Activated CD8-positive, alpha-beta T cell treated with anti-CD3 and anti-CD28 coated beads for 36 hours (primary cell): ENCODE measurements at places on chromosomes 1 and 21.

DNA sequence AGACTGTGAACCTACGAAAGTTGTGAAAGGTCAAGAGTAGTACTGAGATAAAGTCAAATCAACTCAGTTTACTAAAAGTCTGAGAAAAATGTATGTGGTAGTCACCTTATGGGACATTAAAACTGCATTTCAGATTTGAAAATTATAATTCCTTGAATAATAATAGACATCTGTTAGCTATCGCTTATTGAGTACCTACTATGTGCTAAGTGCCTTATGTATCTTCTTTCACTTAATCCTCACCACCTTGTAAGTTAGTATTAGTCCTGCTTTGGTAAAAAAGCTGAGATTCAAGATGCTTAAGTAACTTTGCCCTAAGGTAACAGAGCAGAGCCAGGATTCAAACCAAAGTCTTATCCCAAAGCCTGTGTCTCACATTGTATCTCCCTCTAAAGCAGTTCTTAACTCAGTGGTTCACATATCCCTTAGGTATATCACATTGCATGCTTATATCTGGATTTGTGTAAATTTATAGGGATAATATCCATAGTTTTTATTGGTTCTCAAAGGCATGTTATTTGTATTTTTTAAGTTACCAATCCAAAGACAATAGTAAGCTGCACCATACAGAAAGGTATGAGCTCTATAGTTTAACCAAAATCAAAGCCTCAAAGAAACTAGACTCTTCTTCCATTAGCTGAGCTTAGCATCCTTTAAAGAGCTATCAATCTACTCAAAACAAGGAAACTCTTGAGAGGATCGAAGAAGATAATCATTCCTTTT is 865 bp downstream of the PIGC start:
- no peak for DNase-seq

DNA sequence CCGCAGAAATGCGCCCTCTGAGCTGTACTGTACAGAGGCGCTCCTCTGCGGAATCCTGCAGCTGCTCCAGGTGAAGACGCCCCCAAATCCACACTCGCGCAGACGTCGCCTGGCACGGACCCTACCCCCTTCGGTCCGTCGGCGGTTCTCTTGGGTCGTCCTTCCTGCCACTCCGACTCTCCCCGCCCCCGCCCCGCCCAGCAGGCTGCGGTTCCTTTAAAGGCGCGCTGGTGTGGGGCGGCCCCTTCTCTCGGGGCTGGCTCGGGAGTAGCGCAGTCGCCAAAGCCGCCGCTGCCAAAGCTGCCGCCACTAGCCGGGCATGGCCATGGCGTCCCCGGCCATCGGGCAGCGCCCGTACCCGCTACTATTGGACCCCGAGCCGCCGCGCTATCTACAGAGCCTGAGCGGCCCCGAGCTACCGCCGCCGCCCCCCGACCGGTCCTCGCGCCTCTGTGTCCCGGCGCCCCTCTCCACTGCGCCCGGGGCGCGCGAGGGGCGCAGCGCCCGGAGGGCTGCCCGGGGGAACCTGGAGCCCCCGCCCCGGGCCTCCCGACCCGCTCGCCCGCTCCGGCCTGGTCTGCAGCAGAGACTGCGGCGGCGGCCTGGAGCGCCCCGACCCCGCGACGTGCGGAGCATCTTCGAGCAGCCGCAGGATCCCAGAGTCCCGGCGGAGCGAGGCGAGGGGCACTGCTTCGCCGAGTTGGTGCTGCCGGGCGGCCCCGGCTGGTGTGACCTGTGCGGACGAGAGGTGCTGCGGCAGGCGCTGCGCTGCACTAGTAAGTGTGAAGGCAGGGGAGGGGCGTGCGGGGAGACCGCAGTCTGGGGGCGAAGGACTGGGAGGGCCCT is at the start of gene RASSF5:
Gene RASSF5, plus strand, starts transcription at position 248 of the 846 bp plus-strand sequence. Its CDS starts 72 bp downstream, at position 320.
- DNase-seq = peak; percentile 91

DNA sequence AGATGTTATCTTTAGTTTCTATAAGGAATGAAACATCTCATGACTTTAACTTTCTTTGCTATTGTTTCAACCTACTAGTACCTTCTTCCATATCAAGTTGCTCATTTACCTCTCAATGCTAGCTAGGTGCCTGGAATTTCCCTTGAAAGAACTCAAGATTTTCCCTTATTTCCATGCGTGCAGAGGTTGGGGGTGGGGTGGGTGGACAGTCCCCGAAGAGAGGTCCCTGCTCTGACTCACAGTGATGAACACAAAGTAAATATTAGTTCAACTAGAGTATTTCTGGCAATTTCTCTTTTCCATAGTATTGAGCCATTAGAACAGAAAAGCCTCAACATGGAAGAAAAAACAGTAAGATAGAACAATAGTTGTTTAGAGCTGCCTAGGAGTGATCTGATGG is 239.0 kb upstream of the ZP4 start:
- DNase-seq = no peak

GRCh38 chr1:101101360-101101759 is 75.8 kb upstream of the DPH5 start:
- DNase-seq = no peak

GRCh38 chr1:119564548-119564947 is 57.5 kb downstream of the HSD3B1 start:
- DNase-seq = no peak

DNA sequence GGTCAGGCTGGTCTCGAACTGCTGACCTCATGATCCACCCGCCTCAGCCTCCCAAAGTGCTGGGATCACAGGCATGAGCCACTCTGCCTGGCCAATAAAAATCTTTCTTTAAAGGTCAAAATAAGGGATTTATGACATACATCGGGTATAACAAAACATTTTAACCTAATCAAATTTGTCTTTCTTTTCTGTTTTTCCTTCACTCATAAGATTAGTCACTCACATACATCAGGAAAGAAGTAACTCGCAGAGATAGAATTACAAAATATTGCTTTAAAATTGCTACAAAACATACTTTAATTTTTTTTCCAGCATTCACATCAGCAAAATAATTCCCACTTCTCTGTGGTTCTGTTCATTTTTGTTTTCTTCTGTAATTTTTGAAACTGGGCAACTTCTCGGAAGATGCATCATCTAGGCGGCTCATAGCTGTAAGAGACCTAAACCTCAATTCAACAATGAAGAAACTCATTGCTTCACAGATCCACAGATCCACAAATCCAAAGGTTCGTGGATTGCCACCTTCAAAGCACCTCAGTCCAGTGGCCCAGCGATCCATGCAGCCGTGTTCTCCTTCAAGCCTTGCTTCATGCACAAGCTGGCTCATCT is 39.7 kb downstream of the NEK2 start:
- no peak for DNase-seq

- DNase-seq = no peak
Observed at GRCh38 chr1:119974013-119974412, 77.7 kb upstream of the ADAM30 start.

GRCh38 chr1:224745394-224745793 is 129.3 kb downstream of the CNIH3 start:
- DNase-seq = no peak

DNA sequence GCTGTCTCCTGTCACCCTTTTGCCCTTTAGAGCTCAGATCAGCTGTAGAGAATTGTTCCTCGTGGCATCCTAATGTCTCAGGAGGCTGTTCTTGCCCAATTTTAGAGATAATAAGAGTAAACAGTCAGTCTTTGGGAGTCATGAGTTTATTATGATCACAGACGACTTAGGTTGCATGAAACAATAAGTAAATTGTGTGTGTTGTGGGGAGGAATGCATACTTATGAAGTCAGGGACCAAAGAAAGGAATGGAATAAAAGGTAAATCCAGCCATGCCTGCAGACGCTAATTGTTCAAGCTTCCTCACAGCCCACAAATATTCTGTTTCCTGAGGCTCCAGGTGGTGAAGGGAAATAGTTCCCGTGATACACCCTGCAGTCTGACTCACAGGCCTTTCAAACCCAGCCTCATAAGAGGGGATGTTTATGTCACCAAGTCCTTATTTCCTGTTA is 897 bp downstream of the EPHX4 start:
- peak; percentile 31 for DNase-seq

- no peak for DNase-seq
Observed at GRCh38 chr1:7209336-7209735, 424.1 kb downstream of the CAMTA1 start.

- DNase-seq = no peak
Observed at GRCh38 chr1:181608948-181609347, 125.6 kb downstream of the CACNA1E start.

DNA sequence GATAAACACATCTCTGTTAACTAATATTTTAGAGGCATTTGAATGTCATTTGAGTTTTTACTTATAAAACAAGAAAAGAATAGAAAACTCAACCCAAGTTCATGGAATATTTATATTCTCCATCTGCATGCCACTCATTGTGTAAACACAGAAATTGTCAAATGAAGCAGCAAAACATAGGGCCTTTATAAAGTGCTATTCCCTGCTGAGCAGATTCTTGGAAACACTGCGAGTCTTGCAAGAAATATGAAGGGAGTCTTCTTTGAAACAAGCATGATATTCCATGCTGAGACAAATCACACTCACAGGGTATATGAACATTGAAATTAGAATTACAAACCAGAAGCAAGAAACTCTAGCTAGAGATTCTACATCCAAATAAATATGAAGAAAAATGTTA is 655.8 kb downstream of the BRINP3 start:
- no peak for DNase-seq

GRCh38 chr1:9890224-9890731 is 19.8 kb downstream of the CTNNBIP1 start:
- no peak for DNase-seq

GRCh38 chr1:7456722-7457082 is 314.4 kb upstream of the VAMP3 start:
- DNase-seq = no peak

- peak; percentile 33 for DNase-seq
Observed at GRCh38 chr1:212671342-212672031, 28.2 kb downstream of the BATF3 start.

- no peak for DNase-seq
Observed at GRCh38 chr1:168960114-168960513, 146.4 kb upstream of the ATP1B1 start.

DNA sequence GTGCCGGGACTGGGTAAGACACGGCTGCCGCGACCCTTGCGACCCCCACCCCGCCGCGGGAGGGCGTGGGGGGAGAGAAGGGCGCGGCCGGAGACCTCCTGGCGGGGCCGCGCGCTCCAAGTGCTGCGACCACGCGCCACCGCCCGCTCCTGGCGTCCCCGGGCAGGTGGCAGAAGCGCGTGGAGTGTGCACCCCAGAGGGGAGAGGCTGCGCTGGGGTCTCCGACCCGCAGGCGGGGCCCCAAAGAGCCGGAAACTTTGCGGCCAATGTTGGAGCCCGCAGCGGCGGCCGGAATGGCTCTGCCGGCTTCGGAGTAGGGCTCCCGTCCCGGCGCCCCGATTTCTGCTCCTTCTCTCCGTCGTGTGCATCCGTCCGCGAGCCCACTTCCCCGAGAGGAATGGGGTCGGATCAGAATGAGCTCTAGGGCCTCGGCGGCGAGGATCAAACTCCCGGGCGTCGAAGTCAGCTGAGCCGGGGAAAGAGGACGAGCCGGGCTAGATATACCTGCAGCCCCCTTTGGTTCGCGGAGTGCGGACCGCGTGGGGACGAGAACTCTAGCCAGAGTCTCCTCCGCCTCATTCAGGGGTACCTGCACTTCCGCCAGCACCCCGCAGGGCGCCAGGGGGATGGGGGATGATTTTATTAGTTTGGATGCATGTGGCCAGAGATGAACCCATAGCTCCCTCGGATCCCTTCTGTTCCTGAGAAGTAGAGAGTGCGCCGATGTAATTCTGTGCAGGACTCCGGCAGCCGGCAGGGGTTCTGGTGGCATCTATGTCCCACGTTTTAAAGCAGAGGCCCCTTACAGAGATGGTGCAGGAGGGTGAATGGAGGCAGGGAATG is 751 bp downstream of the STUM start:
- peak; percentile 20 for DNase-seq

- DNase-seq = no peak
Observed at GRCh38 chr1:147837129-147837963, 65.2 kb upstream of the GJA8 start.
